ENCODE measurements at places on chromosomes 11 and 22.

DNA sequence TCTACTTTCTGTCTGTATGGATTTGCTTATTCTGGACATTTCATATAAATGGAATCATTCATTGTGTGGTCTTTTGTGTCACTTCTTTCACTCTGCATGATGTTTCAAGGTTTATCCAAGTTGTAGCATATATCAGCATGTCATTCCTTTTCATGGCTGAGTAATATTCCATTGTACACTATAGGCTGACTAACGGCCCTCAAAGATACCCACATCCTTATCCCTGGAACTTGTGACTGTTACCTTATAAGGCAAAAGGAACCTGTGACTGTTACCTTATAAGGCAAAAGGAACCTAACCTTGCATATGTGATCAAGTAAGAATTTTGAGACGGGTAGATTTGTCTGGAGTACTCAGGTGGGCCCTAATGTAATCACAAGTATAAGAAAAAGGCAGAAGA, 111.8 kb downstream of the CSNK2A3 start:
- DNase-seq, result no peak
- no peak overlapping the region for H3K27ac ChIP-seq
- peaks cover 19% of the 10 kb centered on the region for H3K4me1 ChIP-seq
- no peaks in the 10 kb centered on the region for H3K36me3 ChIP-seq
- peaks cover 12% of the 10 kb centered on the region for H3K27me3 ChIP-seq

GRCh38 chr11:83736684-83737083, 450.5 kb upstream of the CCDC90B start:
- DNase-seq, result no peak
- no peaks in the 10 kb centered on the region for H3K4me1 ChIP-seq
- H3K36me3 ChIP-seq, result no peaks in the 10 kb centered on the region
- no peaks in the 10 kb centered on the region for H3K27me3 ChIP-seq

GRCh38 chr11:64265176-64266160, 14.1 kb downstream of the PLCB3 start:
- H3K4me1 ChIP-seq, result peaks cover 18% of the 10 kb centered on the region
- no peaks in the 10 kb centered on the region for H3K27me3 ChIP-seq
- no peak for DNase-seq

- DNase-seq, result no peak
- no peak overlapping the region for H3K27ac ChIP-seq
- H3K36me3 ChIP-seq, result no peaks in the 10 kb centered on the region
- H3K27me3 ChIP-seq, result peaks cover 6% of the 10 kb centered on the region
Observed at GRCh38 chr11:61049063-61049377, 53.3 kb upstream of the CD5 start.

GRCh38 chr22:23213022-23213555, 32.8 kb downstream of the BCR start:
- H3K4me3 ChIP-seq, result no peak overlapping the region
- H3K4me1 ChIP-seq, result peaks cover 46% of the 10 kb centered on the region
- no peak for DNase-seq
